Heart right ventricle (tissue), 16 donors: ENCODE measurements at places on chromosomes 1 and 21. TPM values are rescaled to one million over a fixed set of nuclear protein-coding genes. Genes with fewer than 3 reads are reported as not detected.

DNA sequence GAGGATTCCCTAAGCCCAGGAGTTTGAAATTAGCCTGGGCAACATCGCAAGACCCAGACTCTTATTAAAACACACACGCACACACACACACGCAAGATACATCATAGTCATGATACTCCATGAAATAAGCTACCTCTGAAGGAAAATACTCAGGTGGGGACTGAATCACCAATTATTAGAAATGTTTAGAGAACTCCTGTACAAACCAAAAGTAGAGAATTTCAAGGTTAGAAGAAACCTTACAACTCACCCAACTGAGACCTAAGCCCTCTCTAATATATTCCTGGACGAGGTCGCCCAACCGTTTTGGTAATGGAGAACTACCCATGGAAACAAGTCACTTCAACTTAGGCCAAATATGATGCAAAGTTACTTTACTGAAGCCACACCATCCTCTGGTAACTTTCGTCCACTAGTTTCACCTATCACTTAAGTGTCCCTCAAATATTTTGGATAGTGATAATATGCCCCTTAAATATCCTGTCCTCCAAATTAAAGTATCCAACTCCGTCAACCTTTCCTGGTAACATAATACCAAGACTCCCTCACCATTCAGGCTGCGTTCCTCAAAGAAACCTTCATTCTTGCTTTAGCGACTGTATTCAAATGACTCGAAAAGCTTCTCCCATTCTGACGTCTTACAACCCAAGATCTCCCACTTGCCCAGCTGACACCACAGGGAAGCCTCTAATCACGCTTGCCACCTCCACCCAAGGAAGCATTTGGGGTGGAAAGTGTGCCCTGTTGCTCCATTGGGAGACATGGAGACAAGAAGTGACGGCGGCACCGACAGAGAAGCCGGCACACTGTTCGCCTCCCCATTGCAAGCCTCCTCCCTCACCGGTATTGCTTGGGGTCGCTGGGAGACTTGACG is 856 bp downstream of the NRDC start:
- DNase-seq: no peak

Gene NR0B2
- 4.0 TPM for polyA plus RNA-seq

DNA sequence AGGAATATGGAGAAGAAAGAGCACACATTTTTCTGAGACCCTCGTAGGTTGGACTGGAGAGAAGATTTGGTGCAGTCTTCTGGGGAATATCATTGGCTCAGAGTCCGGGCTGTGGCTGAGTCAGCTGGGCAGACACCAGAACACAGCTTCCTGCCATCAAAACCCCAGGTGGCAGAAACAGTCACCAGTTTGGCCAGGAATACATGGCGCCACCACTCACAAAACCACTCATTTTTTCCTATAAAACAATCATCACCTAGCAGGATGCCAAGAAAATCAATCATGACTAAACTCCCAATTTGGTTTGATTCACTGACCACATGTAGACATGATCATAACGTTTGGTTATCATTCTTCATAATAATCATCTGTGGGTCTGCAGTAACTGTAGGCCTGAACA is 178.1 kb upstream of the PBX1 start:
- DNase-seq: no peak

GRCh38 chr1:90413519-90413918 is 303.6 kb downstream of the BARHL2 start:
- no peak for DNase-seq

DNA sequence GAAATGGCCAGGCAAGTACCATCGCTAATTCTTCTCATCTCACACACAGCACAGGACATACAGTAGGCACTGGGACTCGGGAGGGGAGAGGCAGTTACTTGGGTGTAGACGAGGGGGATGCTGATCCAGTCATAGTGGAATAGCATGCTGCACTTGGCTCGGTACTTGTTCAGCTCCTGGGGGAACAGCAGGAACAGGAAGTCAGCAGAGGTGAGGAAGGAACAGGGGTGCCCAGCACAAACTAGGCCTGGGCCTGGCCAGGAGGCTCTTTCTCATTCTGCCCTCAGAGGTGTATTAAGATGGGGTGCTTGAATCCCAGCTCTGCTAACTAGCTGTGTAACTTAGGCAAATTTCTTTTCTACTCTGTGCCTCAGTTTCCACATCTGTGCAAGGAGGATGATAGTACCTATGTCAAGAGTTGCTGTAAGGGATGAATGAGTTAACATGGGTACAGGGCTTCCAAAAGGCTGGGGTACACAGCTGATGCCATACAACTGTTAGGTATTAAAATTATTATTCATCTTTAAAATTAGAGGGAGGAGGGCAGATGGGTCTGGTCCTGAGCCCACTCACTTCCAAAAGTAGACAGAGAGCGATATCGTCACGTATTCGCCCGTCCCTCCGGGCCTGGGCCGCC is 2.4 kb downstream of the BEST4 start:
- no peak for DNase-seq

Gene S100A7A
- not detected for polyA plus RNA-seq

GRCh38 chr21:10616535-10616934 is 95.2 kb downstream of the TPTE start:
- no peak for DNase-seq

Gene ANGPTL7
- 0.28 TPM for polyA plus RNA-seq

DNA sequence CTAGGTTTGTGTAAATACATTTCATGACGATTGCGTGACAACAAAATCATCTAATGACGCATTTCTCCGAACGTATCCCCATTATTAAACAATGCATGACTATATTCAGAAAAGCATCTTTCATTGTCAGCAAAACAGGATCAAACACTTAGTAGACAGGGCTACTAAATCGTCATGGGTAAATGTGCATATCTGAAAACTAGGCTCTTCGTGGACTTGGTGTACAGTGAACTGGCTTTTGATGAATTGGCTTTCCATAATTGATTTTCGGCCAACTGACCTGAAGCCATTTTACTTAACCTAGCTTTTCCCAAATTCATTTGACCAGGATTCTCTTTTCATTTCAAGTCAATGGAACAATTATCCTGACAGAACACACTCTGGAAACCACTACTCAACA is 665.0 kb downstream of the SMYD3 start:
- no peak for DNase-seq

GRCh38 chr1:25572107-25572506 is 28.7 kb downstream of the LDLRAP1 start:
- DNase-seq: no peak

DNA sequence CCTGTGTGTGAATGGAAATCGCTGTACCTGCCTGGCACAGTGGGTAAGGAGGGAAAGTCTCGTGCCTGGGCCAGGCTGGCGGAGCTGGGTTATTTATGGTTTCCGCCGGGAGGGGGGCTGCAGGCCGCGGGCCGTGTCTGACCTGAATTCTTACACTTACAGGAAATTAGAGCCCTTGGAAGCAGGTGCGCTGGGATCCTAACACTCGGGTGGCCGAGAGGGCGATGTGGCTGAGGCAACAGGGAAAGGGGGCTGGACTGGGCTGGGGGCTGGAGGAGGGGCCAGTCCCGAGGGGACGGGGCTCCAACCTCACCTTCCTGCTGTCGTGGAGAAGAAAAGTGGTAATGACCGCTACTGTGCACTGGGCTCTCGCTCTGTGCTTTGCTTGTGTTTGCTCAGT is 109.4 kb upstream of the WNT4 start:
- DNase-seq: no peak
